ENCODE measurements at places on chromosomes 13 and 19. TPM values are rescaled to one million over a fixed set of nuclear protein-coding genes. Genes with fewer than 3 reads are reported as not detected.

SULT2A1 gene
- total RNA-seq = not detected

CEACAM7 gene
- total RNA-seq = not detected

TIMM29 gene
- 27.0 TPM for total RNA-seq

ERICH6B gene
- total RNA-seq = not detected

GADD45B gene
- total RNA-seq = 51.1 TPM

DNA sequence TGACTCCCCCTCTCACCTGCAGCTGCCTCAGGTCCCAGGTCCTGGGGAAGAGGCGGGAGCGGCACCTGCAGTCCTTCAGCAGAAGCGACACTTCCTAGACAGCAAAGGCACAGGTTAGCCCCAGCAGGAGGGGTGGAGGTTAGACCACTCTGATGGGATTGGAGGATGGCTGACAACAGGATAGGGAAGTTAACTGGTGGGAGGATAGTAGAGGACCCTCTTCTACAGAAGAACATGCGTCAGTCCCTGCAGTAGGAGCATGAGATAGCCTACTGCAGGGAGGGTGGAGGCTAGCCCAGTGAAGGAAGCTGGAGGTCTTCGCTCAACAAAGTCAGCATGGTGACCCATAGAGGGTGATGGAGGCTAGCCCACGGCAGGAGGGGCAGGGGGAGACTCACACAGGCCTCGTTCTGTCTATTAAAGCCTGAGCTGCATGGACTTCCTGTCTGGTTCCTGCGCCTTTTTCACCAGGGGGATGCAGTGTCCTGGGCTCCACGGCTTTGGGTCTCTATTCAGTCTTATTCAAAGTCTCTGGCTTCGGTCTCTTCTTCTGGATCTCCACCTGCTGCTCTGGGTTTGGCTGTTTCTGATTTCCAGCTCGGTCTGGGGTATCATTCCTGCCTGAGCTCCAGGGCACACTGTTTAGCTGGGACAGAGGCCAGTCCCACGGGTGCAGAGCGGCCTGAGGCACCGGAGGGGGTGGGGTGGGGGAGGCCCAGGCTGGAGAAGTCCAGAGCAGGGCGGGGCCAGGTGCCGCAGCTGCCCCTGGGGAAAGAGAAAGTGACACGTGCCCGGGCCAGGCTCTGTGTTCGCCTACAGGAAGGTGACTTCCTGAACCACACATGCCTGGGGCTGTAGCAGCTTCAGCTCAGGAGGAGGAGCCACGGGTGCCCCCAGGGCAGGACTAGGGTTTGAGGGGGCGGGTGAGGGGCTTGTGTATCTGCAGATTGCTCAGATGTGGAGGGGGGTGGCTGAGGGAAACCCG lies 7.3 kb downstream of the IFNL3 start:
- no peak overlapping the region for H3K27ac ChIP-seq
- H3K4me3 ChIP-seq = peak overlapping the region; percentile 17
- H3K27me3 ChIP-seq = no peaks in the 10 kb centered on the region
- peak; percentile 15 for DNase-seq

DNA sequence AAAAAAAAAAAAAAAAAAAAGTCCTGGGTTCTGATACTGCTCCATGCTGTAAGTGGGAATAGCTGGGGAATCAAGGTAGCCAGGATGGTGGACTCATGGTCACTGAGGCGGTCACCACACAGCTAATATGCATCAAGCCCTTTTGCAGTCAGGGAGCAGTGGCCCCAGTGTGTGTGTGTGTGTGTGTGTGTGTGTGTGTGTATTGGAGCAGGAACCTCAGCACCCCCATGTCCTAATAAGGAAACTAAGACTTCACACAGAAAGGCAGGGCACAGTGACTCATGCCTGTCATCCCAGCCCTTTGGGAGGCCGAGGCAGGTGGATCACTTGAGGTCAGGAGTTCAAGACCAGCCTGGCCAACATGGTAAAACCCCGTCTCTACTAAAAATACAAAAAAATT lies 12.0 kb downstream of the B3GNT3 start:
- H3K4me3 ChIP-seq = no peak overlapping the region
- H3K36me3 ChIP-seq = no peaks in the 10 kb centered on the region
- peaks cover 3% of the 10 kb centered on the region for H3K27me3 ChIP-seq
- no peak for DNase-seq

DNA sequence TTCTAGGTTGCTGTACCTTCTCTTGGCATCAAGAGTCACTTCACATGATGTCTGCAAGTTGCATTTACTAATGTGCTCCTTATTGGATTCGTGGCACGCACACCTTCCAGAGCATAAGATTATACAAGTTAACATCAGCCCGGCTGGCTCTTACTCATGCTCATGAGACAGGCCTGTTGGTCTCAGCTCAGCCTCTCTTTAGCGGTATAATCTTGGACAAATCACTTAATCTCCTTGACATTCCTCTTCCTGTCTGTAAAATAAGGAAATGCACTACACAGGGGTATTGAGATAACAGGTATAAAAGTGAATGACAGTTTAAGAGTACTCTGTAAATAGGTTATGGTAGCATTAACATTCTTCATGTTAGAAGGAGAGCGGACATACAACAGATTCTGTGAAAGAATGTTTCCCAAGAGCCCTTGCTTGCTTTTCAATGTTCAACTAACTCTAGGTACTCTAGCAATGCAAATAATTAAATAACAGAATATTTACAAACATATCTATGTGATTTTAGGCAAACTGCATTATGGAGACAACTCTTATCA lies 181.1 kb downstream of the FGF14 start:
- H3K36me3 ChIP-seq = no peaks in the 10 kb centered on the region
- no peak overlapping the region for H3K4me3 ChIP-seq
- DNase-seq = no peak
- no peaks in the 10 kb centered on the region for H3K27me3 ChIP-seq
- H3K4me1 ChIP-seq = no peaks in the 10 kb centered on the region

DNA sequence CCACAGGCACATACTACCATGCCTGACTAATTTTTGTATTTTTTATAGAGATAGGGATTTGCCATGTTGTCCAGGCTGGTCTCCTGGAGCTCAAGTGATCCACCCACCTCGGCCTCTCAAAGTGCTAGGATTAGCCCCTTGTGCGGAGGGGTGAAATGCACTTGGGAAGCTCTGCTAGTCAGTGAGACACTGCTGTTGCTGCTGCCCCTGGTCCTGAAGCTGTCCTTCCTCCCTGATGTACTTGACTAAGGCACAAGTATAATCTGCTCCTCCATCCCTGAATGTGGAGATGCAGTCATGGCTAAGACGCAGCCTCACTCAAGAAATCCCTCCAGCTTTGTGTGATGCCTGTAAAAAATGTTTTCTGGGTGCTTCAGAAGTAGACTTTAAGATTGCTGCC lies 124.5 kb downstream of the KCTD15 start:
- H3K4me1 ChIP-seq = no peaks in the 10 kb centered on the region
- H3K27ac ChIP-seq = no peak overlapping the region
- no peaks in the 10 kb centered on the region for H3K27me3 ChIP-seq
- no peak for DNase-seq

DNA sequence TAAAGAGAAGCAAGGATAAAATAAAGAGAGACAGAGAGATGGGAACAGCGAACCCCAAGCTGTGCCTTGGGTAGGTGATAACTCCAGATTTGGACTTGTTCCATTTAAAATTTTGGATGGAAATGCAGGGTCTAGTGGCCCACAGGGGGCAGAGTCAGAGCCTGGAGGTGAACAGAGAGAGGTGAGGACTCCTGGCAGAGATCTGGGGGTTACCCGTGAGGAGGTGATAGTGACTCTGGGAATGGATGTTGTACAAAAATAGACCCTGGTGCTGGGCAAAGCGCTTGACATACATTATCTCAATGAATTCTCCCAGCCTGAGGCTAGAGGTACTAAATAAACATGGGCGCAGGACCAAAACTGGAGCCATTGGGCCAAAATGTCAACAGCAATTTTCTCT lies 14.3 kb upstream of the DHRS12 start:
- no peak overlapping the region for H3K4me3 ChIP-seq
- DNase-seq = no peak
- no peaks in the 10 kb centered on the region for H3K36me3 ChIP-seq
- no peak overlapping the region for H3K27ac ChIP-seq
- no peaks in the 10 kb centered on the region for H3K27me3 ChIP-seq
- peaks cover 83% of the 10 kb centered on the region for H3K4me1 ChIP-seq

DNA sequence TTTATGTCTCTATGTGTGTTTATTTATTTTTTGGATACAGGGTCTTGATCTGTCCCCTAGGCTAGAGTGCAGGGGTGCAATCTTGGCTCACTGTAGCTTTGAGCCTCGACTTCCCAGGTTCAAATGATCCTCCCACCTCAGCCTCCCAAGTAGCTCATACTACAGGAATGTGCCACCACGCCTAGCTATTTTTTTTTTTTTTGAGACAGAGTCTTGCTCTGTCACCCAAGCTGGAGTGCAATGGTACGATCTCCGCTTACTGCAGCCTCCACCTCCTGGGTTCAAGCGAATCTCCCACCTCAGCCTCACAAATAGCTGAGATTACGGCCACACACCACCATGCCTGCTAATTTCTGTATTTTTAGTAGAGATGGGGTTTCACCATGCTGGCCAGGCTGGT lies 5.0 kb upstream of the ANGPTL4 start:
- H3K27ac ChIP-seq = no peak overlapping the region
- DNase-seq = no peak
- H3K36me3 ChIP-seq = no peaks in the 10 kb centered on the region
- H3K4me3 ChIP-seq = no peak overlapping the region
- H3K4me1 ChIP-seq = peaks cover 8% of the 10 kb centered on the region

DNA sequence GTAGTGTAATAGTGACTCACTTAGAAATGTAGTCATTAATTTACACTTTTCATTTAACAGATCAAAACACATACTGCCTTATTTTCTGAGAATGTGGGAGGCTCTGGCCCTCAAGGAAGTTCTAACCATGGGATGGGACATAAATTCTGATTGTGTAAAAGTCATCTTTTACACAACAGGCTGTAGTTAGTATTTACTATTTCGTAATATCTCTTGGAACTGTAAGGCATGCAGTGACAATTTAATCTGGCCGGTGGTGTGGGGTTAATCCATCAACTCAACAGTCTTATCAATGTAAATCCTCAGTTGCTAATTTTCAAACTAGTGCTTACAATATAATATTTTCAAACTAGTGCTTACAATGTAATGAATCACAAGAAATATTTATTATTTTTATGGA lies 1599.2 kb downstream of the EFNB2 start:
- H3K36me3 ChIP-seq = no peaks in the 10 kb centered on the region
- H3K27ac ChIP-seq = no peak overlapping the region
- H3K4me1 ChIP-seq = no peaks in the 10 kb centered on the region
- no peaks in the 10 kb centered on the region for H3K27me3 ChIP-seq

- H3K36me3 ChIP-seq = no peaks in the 10 kb centered on the region
- no peaks in the 10 kb centered on the region for H3K4me1 ChIP-seq
These were observed 343.4 kb downstream of the SLITRK5 start for GRCh38 chr13:88014527-88014926.
